Cortex of kidney (tissue), 1 donor: ENCODE measurements at places on chromosomes 2 and 18.

- no peak for DNase-seq
Measured at GRCh38 chr18:79489899-79490625, 94.3 kb downstream of the NFATC1 start.

- DNase-seq = no peak
Measured at GRCh38 chr18:69980982-69981804, 33.5 kb upstream of the CD226 start.

GRCh38 chr2:24861500-24861899 lies 58.5 kb downstream of the ADCY3 start:
- no peak for DNase-seq

DNA sequence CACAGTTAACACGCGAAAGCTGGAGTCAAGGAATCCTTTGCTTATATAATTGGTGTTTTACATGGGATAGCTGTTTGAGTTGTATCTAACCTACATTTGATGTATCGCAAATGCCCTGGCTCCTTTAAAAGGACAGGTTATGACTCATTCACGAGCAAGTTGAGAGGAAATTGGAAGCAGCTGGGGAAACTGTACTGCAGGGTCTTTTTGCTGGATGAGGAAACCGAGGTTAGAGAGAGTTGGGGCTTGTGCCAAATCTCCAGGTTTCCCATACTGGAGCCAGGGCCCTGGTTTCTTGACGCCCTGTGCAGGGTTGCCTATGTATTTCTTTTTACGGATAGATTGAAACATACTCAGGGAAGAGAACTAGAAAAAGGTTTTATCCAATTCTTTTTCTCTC lies 60.0 kb upstream of the SPTBN1 start:
- DNase-seq = no peak

DNA sequence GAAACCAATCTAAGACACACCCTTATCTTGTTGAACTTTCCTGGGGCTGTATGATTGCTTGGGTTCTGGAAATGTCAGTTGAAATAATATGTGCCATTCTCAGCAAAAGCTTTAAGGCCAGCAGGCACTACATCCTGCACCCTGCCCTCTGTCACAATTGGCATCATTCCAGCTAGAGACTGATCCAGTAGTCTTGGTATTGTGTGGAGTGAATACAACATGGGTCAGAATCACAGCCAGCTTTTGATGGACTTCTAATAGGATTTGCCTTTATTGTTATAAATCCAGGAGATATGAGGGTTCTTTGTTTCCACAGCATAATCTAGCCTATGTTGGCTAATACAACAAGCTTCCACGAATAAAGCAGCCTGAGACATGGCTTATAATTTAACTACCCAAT lies 617.0 kb upstream of the CDH2 start:
- no peak for DNase-seq

- DNase-seq = no peak
Measured at GRCh38 chr2:157875641-157876065, 477 bp downstream of the ACVR1 start.

DNA sequence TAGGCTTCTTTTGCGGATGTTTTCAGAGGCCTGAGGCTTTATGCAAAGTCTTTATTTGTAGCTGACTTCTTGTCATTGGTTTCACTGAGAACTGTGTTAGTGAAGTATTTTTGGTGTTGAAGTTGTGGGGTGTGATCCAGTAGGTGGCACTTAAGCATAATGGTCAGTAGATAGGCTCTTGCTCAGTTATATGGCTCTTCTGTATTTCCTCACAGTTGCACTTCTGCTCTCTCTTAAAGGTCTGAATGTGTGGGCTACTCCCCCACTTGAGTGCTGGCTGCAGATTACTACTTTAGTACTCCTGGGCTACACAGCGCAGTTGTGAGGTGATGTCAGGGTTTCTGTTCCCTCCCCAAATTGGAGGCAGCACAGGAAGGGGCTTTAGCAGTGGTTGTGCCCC lies 133.8 kb upstream of the SCN7A start:
- no peak for DNase-seq

GRCh38 chr2:132009874-132010521 lies 151.8 kb downstream of the ANKRD30BL start:
- no peak for DNase-seq

GRCh38 chr2:212360068-212360460 lies 178.5 kb downstream of the ERBB4 start:
- no peak for DNase-seq

GRCh38 chr2:69621440-69621839 lies 22.1 kb downstream of the AAK1 start:
- DNase-seq = no peak

DNA sequence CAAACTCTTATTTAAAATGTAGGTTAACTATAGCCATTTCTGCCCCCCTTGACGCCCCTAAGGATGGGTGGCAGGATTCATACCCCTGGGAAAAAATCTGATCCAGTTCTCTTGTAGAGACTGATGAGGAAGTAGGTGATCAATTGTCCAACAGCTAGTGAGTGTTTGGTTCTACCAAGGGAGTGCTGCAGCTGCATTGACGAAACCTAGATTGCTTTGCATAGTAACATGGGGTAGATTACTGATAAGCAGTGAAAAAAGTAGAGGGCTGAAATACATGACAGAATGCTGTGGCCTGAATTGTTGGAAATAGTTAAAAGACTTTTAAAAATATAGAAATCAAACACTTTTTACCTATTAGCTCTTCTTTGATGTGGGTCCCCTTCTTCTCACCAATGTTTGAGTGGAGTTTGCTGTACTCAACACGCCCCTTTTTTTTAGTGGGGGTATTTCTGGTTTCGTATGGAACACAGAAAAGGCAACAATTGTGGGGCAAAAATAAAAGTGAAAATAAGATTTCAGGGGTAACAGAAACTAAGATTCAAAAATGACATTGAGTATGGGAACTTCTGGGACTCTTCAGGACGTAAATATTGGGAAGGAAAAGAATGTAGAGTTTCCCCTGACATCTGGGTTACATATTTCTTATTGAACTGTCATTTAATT lies 66.2 kb downstream of the MAIP1 start:
- DNase-seq = no peak
